Activated naive CD4-positive, alpha-beta T cell treated with anti-CD3 and anti-CD28 coated beads for 36 hours (primary cell): ENCODE measurements at places on chromosomes 12 and 14. TPM values are rescaled to one million over a fixed set of nuclear protein-coding genes. Genes with fewer than 3 reads are reported as not detected.

DNA sequence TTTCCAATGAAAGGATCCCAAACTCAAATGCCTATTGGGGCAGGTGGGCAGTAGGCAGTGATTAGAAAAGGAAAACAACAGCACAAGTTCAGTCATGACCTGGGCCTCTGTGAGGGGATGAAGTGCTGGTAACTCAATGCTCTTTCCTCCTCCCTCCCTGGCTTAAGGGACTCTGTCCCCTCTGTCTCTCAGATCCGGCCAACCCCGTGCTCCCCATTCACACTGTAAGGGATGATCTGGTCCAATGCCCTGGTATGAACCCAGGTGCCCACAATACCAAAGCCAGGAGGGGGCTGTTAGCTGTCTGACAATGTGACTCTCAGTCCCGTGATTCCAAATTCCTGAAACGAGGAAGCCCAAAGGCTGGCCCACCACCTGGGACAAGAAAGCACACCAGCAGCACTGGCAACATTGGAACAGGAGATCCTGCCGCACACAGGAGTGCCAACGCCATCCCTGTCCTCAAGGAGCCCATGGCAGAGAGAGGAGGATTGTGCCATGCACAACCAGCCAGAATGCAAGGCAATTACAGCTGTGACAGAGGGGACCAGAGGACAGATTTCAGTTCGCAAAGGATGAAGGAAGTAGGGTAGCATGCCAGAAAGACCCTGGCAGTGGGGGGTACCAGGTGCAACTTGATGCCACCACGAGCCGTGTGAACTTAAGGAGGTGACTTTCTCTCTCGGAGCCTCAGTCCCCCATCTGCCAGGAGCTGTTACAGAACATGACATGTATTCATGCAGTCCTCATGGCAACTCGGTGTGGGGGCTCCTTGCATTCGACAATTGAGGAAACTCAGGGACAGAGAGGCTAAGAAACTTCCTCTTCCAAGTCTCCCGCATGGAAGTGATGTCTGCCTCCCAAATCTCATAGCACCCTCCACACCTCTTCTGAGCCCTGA lies 37.6 kb downstream of the SERPINA3 start:
- DNase-seq: no peak
- H3K4me1 ChIP-seq: no peaks in the 10 kb centered on the region
- no peak overlapping the region for H3K27ac ChIP-seq
- no peaks in the 10 kb centered on the region for H3K27me3 ChIP-seq

- H3K36me3 ChIP-seq: peaks cover 20% of the 10 kb centered on the region
- peak overlapping the region; percentile 95 for H3K27ac ChIP-seq
- no peaks in the 10 kb centered on the region for H3K27me3 ChIP-seq
- DNase-seq: no peak
Measured at GRCh38 chr14:67360470-67361206, 510 bp downstream of the EIF2S1 start.

- H3K4me1 ChIP-seq: no peaks in the 10 kb centered on the region
- DNase-seq: no peak
- no peak overlapping the region for H3K27ac ChIP-seq
- H3K4me3 ChIP-seq: no peak overlapping the region
- H3K36me3 ChIP-seq: no peaks in the 10 kb centered on the region
Measured at GRCh38 chr12:77342253-77342652, 276.9 kb upstream of the E2F7 start.

The BDKRB2 gene
- total RNA-seq: 0.10 TPM

The GTF2A1 gene
- 38.3 TPM for total RNA-seq

The OAS2 gene
- 196 TPM for total RNA-seq

The CMA1 gene
- total RNA-seq: 2.1 TPM

- H3K36me3 ChIP-seq: no peaks in the 10 kb centered on the region
- H3K27me3 ChIP-seq: no peaks in the 10 kb centered on the region
- no peak overlapping the region for H3K27ac ChIP-seq
- no peak overlapping the region for H3K4me3 ChIP-seq
- H3K4me1 ChIP-seq: no peaks in the 10 kb centered on the region
Measured at GRCh38 chr12:2453076-2453760, 341.6 kb upstream of the FKBP4 start.

The SERPINA9 gene
- not detected for total RNA-seq

GRCh38 chr14:59630288-59630963 lies 53.8 kb upstream of the CCDC175 start:
- H3K4me1 ChIP-seq: peaks cover 2% of the 10 kb centered on the region
- no peak overlapping the region for H3K27ac ChIP-seq
- H3K36me3 ChIP-seq: no peaks in the 10 kb centered on the region
- no peak overlapping the region for H3K4me3 ChIP-seq
- no peak for DNase-seq

GRCh38 chr12:19482551-19483109 lies 43.3 kb downstream of the AEBP2 start:
- H3K4me3 ChIP-seq: no peak overlapping the region
- H3K4me1 ChIP-seq: peaks cover 44% of the 10 kb centered on the region
- H3K27me3 ChIP-seq: no peaks in the 10 kb centered on the region
- peaks cover 60% of the 10 kb centered on the region for H3K36me3 ChIP-seq
- peak overlapping the region; percentile 39 for H3K27ac ChIP-seq

The INHBC gene
- total RNA-seq: not detected

GRCh38 chr12:2691345-2692071 lies 103.3 kb upstream of the FKBP4 start:
- peaks cover 4% of the 10 kb centered on the region for H3K27me3 ChIP-seq
- H3K27ac ChIP-seq: peak overlapping the region; percentile 81
- H3K4me1 ChIP-seq: peaks cover 25% of the 10 kb centered on the region
- H3K4me3 ChIP-seq: peak overlapping the region; percentile 80

The PTPN6 gene
- 348 TPM for total RNA-seq

The RPS6KL1 gene
- total RNA-seq: 4.5 TPM

DNA sequence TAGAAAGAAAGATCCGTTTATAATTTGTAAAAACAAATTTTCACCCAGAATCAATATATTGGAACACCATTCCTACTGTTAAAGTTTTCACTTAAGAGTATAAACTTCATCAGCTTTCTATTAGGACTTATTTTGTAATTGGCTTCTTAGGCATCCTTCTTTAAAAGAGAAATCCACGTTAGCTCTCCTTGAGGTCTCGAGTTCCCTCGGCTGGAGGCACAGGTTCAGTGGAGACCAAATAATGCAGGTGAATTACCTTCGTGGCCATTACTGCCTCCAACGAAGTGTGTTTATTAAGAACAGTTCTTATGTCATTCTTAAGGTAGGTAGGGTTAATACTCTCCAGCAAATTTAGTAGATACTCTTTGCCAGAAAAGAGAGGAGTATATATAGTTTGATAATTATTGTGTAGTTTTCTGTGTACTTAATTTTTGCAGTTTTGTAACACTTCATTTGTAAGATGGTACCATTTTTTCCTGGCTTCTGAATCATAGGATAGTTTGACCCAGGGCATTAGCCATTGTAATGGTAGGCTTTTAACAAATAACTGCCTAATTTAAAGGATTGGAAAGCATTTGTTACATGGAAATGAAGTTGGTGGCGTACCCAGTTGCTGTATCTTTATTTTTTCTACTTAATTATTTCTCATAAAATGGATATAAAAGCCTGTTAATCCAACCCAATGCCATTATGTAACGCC lies 2.2 kb downstream of the CALM1 start:
- no peak for DNase-seq
- H3K4me1 ChIP-seq: peaks cover 48% of the 10 kb centered on the region
- peak overlapping the region; percentile 97 for H3K27ac ChIP-seq
- peak overlapping the region; percentile 96 for H3K4me3 ChIP-seq
- H3K36me3 ChIP-seq: peaks cover 44% of the 10 kb centered on the region

The SPX gene
- 0.57 TPM for total RNA-seq

DNA sequence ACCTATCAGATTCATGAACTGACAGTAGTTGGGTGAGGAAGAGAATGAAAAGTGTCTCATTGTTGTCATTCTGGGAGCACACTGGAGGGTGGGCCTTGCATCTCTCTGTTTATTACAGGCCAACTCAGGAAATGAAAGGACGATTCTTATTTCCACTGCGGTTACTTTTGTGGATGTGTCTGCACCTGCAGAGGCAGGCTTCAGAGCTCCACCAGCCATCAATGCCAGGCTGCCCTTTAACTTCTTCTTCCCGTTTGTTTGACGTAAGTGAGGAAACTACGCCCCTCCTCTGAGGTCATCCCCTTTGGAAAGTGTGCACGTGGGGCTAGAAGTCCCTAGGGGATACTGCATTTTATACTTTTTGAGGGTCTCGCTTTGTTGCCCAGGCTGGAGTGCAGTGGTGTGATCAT lies 33.7 kb downstream of the TCTN1 start:
- H3K36me3 ChIP-seq: peaks cover 4% of the 10 kb centered on the region
- peak overlapping the region; percentile 66 for H3K27ac ChIP-seq
- no peaks in the 10 kb centered on the region for H3K27me3 ChIP-seq
- DNase-seq: peak; percentile 61
- H3K4me1 ChIP-seq: peaks cover 32% of the 10 kb centered on the region
- H3K4me3 ChIP-seq: no peak overlapping the region

The SMIM41 gene
- not detected for total RNA-seq

DNA sequence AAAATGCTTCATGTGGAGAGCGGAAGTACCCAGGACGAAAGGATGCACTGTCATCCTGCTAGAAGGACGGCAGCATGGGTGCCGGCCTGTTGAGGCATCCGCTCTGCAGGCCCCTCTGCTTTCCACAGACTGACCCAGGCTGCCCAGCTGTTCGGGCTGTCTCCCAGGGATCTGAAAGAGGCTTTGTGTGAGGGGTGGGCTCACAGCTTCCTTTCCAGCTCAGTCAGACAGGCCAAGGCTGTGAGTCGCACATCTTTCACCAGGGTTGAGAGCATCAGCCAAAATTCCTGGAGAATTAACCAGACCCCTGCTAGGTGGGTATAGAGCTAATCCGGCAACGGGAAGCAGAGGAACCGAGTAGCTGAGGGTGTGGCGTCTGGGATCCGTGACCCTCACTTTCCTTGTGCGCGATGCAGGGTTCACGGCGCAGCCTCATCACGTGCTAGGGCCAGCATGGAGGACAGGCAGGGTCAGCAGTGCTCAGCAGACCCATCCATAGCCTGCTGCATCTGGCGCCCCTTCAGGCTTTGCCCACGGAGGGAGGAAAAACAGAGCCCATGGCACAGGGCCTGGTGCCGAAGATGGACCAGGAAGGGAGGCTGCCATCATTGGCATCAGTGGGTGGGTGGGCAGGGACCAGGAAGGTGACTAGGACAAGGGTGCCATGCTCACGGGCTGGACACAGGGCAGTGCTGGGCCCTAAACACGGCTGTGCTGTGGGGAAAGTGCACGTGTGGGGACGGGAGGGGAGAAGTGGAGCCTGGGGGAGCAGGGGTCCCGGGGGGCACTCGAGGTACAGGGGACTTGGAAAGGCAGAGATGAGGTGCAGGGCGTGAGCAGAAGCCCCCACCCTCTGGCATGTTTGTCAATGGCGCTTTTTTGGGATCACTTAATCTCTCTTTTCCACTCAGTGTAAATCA lies 9.2 kb upstream of the SIVA1 start:
- no peak for DNase-seq
- no peak overlapping the region for H3K4me3 ChIP-seq
- no peaks in the 10 kb centered on the region for H3K4me1 ChIP-seq
- H3K36me3 ChIP-seq: no peaks in the 10 kb centered on the region

The CLEC4D gene
- not detected for total RNA-seq

- DNase-seq: no peak
- no peak overlapping the region for H3K27ac ChIP-seq
- H3K4me3 ChIP-seq: no peak overlapping the region
- H3K4me1 ChIP-seq: no peaks in the 10 kb centered on the region
- H3K36me3 ChIP-seq: no peaks in the 10 kb centered on the region
Measured at GRCh38 chr12:88836156-88836555, 255.9 kb upstream of the KITLG start.

- no peaks in the 10 kb centered on the region for H3K4me1 ChIP-seq
- H3K27me3 ChIP-seq: peaks cover 44% of the 10 kb centered on the region
- H3K36me3 ChIP-seq: no peaks in the 10 kb centered on the region
- no peak overlapping the region for H3K4me3 ChIP-seq
- H3K27ac ChIP-seq: no peak overlapping the region
- no peak for DNase-seq
Measured at GRCh38 chr12:104056419-104056972, 6.5 kb upstream of the GLT8D2 start.

- no peak overlapping the region for H3K4me3 ChIP-seq
- H3K4me1 ChIP-seq: no peaks in the 10 kb centered on the region
- no peaks in the 10 kb centered on the region for H3K27me3 ChIP-seq
- no peak overlapping the region for H3K27ac ChIP-seq
Measured at GRCh38 chr12:55874443-55874842, 31.7 kb upstream of the MMP19 start.

DNA sequence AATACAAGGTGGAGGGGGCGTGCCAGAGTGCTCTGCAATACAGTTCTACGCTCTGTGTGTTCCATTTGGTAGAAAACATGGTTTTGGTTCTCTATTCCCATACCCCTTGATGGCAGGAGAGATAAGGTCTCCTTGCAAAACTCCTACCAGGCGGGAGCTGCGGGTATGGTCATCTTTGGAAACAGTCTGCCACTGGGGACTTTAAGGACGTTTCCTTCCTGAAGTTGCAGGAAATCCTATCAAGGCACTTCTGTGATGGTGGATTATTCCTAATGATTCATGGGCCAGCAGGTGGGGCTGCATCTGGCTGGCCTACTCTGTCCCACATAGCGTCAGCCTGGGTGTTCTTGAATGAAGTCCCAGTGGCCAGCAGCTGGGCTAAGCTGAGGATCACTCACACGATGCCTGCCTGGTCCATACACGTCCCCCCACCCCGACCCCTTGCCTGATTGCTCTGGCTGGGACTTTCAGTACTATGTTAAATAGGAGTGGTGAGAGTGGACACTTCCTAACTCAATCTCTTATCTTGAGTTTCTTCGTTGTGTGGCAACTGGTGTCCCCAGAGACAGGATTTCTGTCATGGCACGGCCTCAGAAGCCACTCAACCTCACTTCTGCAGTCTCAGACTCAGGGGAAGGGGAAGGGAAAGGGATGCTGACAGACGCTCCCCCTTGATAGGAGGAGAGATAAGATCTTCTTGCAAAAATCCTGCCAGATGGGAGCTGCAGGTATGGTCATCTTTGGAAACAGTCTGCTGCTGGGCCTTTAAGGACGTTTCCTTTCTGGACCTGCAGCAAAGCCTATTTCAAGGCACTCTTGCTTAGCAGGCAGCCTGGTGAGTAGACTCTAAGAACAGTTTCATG lies 61.0 kb upstream of the FKBP4 start:
- no peak for DNase-seq
- H3K36me3 ChIP-seq: no peaks in the 10 kb centered on the region
- no peak overlapping the region for H3K27ac ChIP-seq

DNA sequence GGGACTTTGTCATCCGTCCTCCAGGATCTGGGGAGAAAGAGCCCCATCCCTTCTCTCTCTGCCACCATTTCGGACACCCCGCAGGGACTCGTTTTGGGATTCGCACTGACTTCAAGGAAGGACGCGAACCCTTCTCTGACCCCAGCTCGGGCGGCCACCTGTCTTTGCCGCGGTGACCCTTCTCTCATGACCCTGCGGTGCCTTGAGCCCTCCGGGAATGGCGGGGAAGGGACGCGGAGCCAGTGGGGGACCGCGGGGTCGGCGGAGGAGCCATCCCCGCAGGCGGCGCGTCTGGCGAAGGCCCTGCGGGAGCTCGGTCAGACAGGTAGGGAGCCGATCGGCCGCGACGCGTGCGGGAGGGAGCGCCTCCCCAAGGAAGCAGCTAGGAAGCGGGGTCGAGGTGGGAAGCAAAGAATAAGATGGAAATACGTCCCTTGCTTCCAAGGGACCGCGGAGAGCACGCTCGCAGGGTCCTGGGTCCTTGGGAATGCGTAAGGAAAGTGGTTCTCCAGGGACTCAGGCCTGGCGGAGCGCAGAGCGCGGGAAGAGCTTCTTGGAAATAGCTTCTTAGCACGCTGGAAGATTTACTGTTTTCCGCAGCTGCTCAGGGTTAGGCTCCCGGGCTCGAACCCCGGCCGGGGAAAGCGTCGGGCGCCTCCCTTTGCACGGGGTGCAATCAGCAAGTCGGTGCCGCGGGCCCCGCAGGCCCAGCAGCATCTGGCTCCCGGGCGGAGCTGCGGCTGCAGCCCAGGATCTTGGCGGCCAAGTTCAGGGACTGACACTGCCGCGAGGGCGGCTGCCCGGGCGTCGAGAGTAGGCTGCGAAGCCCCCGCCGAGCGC lies 457 bp downstream of the SOCS2 start:
- peak overlapping the region; percentile 79 for H3K4me3 ChIP-seq
- H3K36me3 ChIP-seq: peaks cover 14% of the 10 kb centered on the region
- peaks cover 29% of the 10 kb centered on the region for H3K4me1 ChIP-seq

The HCAR2 gene
- not detected for total RNA-seq

The SLCO1C1 gene
- total RNA-seq: not detected
